ENCODE measurements at places on chromosomes 12 and 14. TPM values are rescaled to one million over a fixed set of nuclear protein-coding genes. Genes with fewer than 3 reads are reported as not detected.

KRT73 gene
- not detected for total RNA-seq

NRIP2 gene
- total RNA-seq: 4.7 TPM

IL26 gene
- not detected for total RNA-seq

PIWIL1 gene
- total RNA-seq: not detected

CCT2 gene
- total RNA-seq: 43.3 TPM

SLC5A8 gene
- not detected for total RNA-seq

ALX1 gene
- not detected for total RNA-seq

CFAP251 gene
- total RNA-seq: 2.8 TPM

NDUFA12 gene
- total RNA-seq: 67.0 TPM

TPH2 gene
- total RNA-seq: not detected

MFAP5 gene
- total RNA-seq: 195 TPM

KRT2 gene
- not detected for total RNA-seq

SLC6A15 gene
- total RNA-seq: not detected

ARHGAP9 gene
- 5.0 TPM for total RNA-seq

KRT77 gene
- total RNA-seq: not detected

EML5 gene
- total RNA-seq: not detected

IKBIP gene
- 3.0 TPM for total RNA-seq

GPRC5D gene
- total RNA-seq: not detected

TBX5 gene
- total RNA-seq: not detected

PRIMA1 gene
- total RNA-seq: 9.8 TPM

WNT1 gene
- not detected for total RNA-seq
